ENCODE measurements at places on chromosomes 5 and 9. TPM values are rescaled to one million over a fixed set of nuclear protein-coding genes. Genes with fewer than 3 reads are reported as not detected.

DNA sequence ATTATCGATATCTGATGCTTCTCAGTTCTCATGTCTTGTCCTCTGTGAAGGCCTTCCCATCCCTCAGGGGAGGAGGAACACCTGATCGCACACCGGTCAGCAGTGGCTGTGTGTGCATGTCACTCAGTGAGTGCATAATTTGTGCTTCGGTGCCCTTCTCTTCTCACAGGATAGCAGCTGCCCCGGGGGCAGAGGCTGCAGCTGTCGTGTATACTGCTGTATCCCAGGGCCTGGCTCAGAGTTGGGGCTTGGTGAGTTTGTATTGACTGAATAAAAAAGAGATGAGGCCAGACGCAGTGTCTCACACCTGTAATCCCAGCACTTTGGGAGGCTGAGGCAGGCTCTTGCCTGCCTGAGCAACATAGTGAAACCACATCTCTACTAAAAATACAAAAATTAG lies 49.7 kb upstream of the NCS1 start:
- peaks cover 34% of the 10 kb centered on the region for H3K4me1 ChIP-seq
- no peak overlapping the region for H3K4me3 ChIP-seq
- H3K27me3 ChIP-seq = no peaks in the 10 kb centered on the region
- H3K36me3 ChIP-seq = peaks cover 13% of the 10 kb centered on the region
- no peak overlapping the region for H3K27ac ChIP-seq
- DNase-seq = no peak

DNA sequence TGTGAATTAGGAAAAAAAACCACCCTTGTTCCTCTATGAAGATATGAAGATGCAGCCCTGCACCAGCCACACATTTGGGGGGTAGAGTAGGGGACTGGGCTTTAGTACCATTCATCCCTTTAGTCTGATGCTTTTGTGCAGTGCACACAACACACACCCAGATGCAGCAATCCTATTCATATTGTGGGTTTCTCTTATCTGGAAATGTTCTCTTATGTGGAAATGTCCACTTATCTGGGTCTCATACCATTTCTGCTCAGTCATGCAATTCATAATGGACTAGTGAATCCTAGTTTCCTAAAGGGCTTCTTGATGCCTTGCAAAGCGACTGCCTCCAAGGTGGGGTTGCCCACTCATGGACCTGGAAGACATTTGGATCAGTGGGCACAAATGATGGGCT lies 47.8 kb downstream of the C9orf152 start:
- peaks cover 26% of the 10 kb centered on the region for H3K4me1 ChIP-seq
- no peak overlapping the region for H3K4me3 ChIP-seq
- no peak for DNase-seq
- no peaks in the 10 kb centered on the region for H3K27me3 ChIP-seq
- no peak overlapping the region for H3K27ac ChIP-seq

GRCh38 chr9:517993-518392 lies 303.3 kb downstream of the DOCK8 start:
- H3K36me3 ChIP-seq = no peaks in the 10 kb centered on the region
- H3K4me3 ChIP-seq = no peak overlapping the region
- H3K27ac ChIP-seq = no peak overlapping the region
- peaks cover 7% of the 10 kb centered on the region for H3K4me1 ChIP-seq

DNA sequence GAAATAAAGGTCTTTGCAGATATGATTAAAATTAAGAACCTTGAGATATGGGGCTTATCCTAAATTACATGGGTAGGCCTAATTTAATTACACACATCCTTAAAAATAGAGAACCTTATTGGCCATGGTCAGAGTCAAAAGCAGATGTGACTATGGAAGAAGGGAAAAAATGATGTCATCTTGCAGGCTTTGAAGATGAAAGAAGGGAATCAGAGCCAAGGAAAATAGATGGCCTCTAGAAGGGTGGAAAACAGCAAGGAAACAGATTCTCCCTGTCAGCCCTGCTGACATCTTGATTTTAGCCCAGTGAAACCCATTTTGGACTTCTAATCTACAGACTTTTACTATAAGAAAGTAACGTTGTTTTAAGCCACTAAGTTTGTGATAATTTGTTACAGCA lies 37.6 kb upstream of the KCNN2 start:
- peaks cover 7% of the 10 kb centered on the region for H3K4me1 ChIP-seq
- H3K27ac ChIP-seq = no peak overlapping the region
- no peak for DNase-seq
- peaks cover 2% of the 10 kb centered on the region for H3K36me3 ChIP-seq
- peaks cover 2% of the 10 kb centered on the region for H3K27me3 ChIP-seq
- no peak overlapping the region for H3K4me3 ChIP-seq

- DNase-seq = no peak
- peaks cover 13% of the 10 kb centered on the region for H3K4me1 ChIP-seq
- peaks cover 1% of the 10 kb centered on the region for H3K27me3 ChIP-seq
- no peak overlapping the region for H3K27ac ChIP-seq
Measured at GRCh38 chr5:172664681-172665541, 23.8 kb downstream of the NEURL1B start.

DNA sequence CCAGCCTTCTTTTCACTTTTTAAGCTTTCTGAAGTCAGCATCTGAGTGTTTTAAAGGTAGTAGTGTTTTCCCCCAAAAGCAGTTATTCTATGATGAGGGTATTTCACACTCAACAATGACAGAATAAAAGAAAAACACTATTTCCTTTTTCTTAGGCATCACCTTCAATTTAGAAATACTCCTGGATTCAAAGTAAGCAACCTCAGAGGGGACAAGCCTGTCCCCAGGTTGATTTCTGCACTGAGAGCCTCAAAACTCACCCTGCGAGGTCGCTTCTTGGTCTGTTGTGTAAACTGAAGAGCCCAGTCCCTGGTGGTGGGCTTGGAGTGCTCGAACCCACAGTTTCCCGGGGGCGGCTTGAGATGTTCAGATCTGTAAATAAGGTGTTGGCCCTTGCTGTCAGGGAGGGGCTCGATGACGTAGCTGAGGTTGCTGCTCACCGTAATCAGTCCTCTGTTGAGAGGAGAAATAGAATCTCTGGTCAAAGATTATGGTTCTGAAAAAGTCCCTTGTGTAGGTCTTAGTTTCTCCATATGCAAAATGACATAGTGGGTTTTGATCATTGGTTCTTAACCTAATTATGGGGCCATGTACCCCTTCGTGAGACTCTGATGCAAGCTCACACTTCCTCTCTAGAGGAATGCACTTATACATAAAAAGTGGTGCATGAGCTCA lies 55.9 kb downstream of the ADAM19 start:
- no peak overlapping the region for H3K27ac ChIP-seq
- peaks cover 41% of the 10 kb centered on the region for H3K4me1 ChIP-seq
- H3K27me3 ChIP-seq = no peaks in the 10 kb centered on the region
- no peak for DNase-seq
- H3K4me3 ChIP-seq = no peak overlapping the region

- H3K27me3 ChIP-seq = peaks cover 37% of the 10 kb centered on the region
- H3K36me3 ChIP-seq = no peaks in the 10 kb centered on the region
- no peak for DNase-seq
- H3K4me1 ChIP-seq = peaks cover 2% of the 10 kb centered on the region
Measured at GRCh38 chr5:154466671-154467070, 11.4 kb downstream of the HAND1 start.

DNA sequence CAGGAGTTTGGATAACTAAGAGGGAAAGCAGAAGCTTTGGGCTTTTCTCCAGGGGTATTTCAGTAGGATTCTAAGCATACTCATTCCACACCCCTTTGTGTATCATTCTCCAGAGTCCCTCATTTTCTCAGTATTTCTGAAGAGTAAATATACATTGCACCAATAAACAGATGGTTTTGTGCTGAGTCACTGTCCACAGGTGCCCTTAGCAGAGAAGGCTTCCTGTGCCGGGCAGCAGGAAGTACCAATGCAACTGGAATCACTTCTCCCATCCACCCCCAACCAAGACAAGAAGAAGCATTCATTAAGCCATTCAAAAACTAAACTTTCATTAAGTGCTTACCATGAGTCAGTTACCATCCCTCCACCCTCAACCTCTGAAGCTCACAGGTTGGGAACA lies 3.6 kb upstream of the CCNJL start:
- H3K36me3 ChIP-seq = no peaks in the 10 kb centered on the region
- no peak for DNase-seq
- H3K4me1 ChIP-seq = peaks cover 18% of the 10 kb centered on the region
- peaks cover 5% of the 10 kb centered on the region for H3K27me3 ChIP-seq
- H3K27ac ChIP-seq = no peak overlapping the region
- H3K4me3 ChIP-seq = no peak overlapping the region

GRCh38 chr5:159339460-159339859 lies 9.2 kb upstream of the IL12B start:
- H3K4me3 ChIP-seq = no peak overlapping the region
- no peak for DNase-seq
- H3K27me3 ChIP-seq = no peaks in the 10 kb centered on the region
- peaks cover 17% of the 10 kb centered on the region for H3K4me1 ChIP-seq
- H3K27ac ChIP-seq = no peak overlapping the region

DNA sequence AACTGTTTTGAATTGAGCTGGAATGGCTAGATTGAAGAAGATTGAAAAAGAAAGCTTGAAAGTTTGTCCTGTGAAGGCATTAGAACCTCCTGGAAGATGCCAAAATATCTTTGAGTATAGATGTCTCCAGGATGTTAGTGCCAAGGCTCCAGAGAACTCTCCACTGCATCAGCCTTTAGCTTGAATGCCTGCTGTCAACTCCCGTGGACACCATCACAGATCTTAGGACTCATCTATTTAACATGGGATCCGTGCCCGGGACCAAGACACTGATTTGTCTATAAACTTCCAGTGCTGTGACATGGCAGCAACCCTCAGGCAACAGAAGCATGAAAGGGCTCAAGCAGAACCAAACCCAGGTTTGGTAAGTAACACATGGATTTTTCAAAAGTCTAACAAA lies 670.9 kb upstream of the ST8SIA4 start:
- no peak for DNase-seq
- H3K27me3 ChIP-seq = no peaks in the 10 kb centered on the region
- H3K36me3 ChIP-seq = no peaks in the 10 kb centered on the region
- no peaks in the 10 kb centered on the region for H3K4me1 ChIP-seq
- H3K27ac ChIP-seq = no peak overlapping the region

GRCh38 chr9:120768886-120769285 lies 24.3 kb downstream of the FBXW2 start:
- no peaks in the 10 kb centered on the region for H3K27me3 ChIP-seq
- no peak overlapping the region for H3K4me3 ChIP-seq
- peaks cover 31% of the 10 kb centered on the region for H3K36me3 ChIP-seq
- DNase-seq = no peak
- H3K4me1 ChIP-seq = no peaks in the 10 kb centered on the region

Gene FOXD4L3
- total RNA-seq = not detected

Gene GDF9
- 0.29 TPM for total RNA-seq

Gene GRM6
- total RNA-seq = not detected

Gene CCNI2
- not detected for total RNA-seq

All from chondrocyte (in vitro differentiated cells).